ENCODE measurements at places on chromosomes 12 and 14.

- no peak for DNase-seq
Observed at GRCh38 chr14:96497087-96497486, 5.1 kb upstream of the PAPOLA start.

GRCh38 chr12:87924149-87924548 is 105.1 kb downstream of the C12orf50 start:
- DNase-seq, result no peak

- peak; percentile 58 for DNase-seq
Observed at GRCh38 chr14:50396631-50397389, at the start of gene CDKL1. CDKL1 (minus strand) TSS chr14:50396881; CDS start chr14:50395868, 1,013 bp downstream.

- no peak for DNase-seq
Observed at GRCh38 chr12:109592195-109592904, 18.8 kb downstream of the MVK start.

- no peak for DNase-seq
Observed at GRCh38 chr12:1553987-1554982, 40.1 kb downstream of the FBXL14 start.

GRCh38 chr12:123034865-123035264 is 54.4 kb downstream of the ARL6IP4 start:
- no peak for DNase-seq

- no peak for DNase-seq
Observed at GRCh38 chr14:76904100-76904739, 78.0 kb downstream of the LRRC74A start.

GRCh38 chr12:91921555-91921954 is 224.1 kb downstream of the BTG1 start:
- no peak for DNase-seq

- peak; percentile 39 for DNase-seq
Observed at GRCh38 chr12:6834873-6835272, 5.9 kb upstream of the GNB3 start.

GRCh38 chr14:72605096-72605920 is 288.6 kb downstream of the DPF3 start:
- no peak for DNase-seq

- no peak for DNase-seq
Observed at GRCh38 chr14:63555572-63555971, 12.4 kb upstream of the PPP2R5E start.

- no peak for DNase-seq
Observed at GRCh38 chr14:57834961-57835360, 30.9 kb downstream of the SLC35F4 start.

DNA sequence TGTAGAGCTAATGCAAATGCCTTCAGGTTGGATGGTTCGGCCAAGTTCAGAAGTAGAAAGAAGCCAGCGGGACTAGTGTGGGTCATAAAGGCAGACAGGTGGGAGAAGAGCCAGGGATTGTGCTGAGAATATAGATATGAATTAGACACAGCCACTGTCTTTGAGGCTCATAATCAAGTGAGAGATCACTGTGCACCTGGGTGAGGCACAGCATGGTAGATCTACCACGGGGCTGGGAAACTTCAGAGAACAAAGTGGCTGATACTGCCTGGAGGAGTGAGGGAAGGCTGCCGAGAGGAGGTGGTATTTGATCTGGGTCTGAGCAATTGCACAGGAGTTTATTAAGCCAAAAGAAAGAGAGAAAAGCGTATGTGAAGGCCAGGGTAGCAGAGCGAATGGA is 40.6 kb upstream of the CHST11 start:
- no peak for DNase-seq

GRCh38 chr12:64884728-64885127 is 60.3 kb downstream of the TBC1D30 start:
- no peak for DNase-seq

GRCh38 chr12:49410818-49411217 is 43.6 kb downstream of the SPATS2 start:
- DNase-seq, result no peak

DNA sequence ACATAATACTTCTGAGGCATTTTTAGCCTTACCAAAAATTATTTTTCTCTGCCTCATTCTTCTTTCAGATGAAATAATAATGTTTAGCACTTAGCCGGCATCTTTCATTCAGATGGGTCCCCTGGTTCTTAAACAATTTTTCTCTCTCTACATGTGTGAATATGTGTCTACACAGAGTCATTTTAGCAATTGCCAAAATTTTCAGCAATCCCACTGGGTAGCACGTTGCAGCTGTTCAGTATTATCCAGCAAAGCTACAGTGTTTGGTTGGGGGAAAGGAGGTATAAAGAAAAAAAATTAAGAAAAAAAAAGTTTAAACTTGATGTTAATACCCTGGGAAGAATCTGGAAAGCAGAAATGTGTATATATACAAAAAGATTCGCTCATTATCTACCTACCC is 160.5 kb upstream of the TRHDE start:
- DNase-seq, result no peak

DNA sequence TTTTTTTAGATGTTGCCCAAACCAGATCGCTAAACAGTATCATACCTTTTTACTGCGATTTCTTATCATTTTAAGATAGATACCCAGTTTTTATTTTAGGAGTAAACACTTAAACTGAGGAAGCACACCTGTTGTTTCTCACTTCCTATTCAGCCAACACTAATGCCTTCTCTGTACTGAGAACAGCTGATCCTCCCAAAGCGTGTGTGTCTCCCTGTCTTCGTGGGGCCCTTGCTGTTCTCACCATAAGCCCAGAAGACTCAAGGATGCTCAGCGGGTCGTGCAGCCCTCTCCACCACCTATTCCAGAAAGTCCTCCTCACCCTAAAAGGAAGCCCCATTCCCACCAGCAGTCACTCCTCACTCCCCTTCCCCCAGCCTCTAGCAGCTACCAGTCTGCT is 14.8 kb downstream of the PPP2R5C start:
- no peak for DNase-seq

DNA sequence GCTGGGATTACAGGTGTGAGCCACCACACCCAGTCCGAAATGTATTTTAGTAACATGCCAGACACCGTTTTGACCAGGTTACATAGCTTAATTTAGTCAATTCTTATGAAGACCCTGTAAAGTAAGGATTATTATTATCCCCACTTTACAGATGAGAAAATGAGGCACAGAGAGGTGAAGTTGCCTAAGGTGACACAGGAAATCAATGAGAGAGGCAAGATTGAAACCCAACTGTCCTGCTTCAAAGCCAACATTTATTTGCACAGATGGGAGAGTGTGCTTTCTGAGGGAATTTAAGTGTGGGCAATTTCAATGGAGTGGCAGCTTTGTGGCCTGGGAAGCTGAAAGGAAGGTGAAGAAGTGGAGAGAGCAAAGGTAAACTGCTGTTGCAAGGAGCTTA is 19.1 kb upstream of the EPS8 start:
- DNase-seq, result no peak

GRCh38 chr12:31474751-31475150 is 116.2 kb downstream of the DENND5B start:
- DNase-seq, result no peak

Measured in head of caudate nucleus (tissue), 42 donors.